GM12878 (cell line): ENCODE measurements at places on chromosomes 2 and 18. TPM values are rescaled to one million over a fixed set of nuclear protein-coding genes. Genes with fewer than 3 reads are reported as not detected.
A peak's percentile ranks its signal among the peaks of the same experiment; 100 is the strongest.

- H3K4me3 ChIP-seq, result peak overlapping the region; percentile 89
- H3K36me3 ChIP-seq, result no peaks in the 10 kb centered on the region
- no peak for DNase-seq
- H3K27me3 ChIP-seq, result no peaks in the 10 kb centered on the region
- H3K27ac ChIP-seq, result peak overlapping the region; percentile 89
Observed at GRCh38 chr18:2654169-2654927, 1.2 kb upstream of the SMCHD1 start.

DNA sequence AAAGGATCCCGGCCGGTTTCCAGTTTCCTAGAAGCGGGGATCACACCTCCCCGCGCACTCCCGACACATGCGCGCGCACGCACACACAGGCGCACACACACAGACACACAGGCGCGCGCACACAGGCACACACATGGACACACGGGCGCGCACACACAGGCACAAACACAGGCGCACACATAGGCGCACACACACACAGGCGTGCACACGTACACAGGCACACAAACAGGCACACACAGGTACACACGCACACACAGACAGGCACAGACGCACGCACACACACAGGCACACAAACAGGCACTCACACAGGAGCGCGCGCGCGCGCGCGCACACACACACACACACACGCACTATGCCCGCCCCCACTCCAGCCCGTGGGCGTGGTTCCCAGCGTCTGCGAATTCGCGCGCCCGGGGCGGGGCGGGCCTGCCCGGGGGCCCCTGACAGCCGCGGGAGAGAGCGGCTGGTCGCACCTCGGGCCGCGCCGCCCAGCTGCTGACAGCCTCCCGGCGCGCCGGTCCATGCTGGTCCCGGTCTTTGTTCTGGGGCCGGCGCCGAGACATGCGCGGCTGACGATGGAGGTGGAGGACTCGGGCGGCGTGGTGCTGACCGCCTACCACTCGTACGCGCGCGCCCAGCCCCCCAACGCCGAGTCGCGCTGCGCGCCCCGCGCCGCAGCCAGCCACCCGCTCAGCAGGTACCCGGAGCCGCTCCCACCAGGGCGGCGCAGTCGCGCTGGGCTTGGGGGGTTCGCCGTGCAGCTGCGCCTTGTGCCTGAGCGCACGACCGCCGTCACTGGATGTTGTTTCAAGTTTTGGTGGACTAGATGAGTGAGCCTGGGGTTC is at the start of gene ARHGAP28:
Gene ARHGAP28 (plus strand): TSS at position 470 of the 845 bp plus-strand sequence. CDS start 106 bp downstream, at position 576.
- H3K36me3 ChIP-seq, result no peaks in the 10 kb centered on the region
- no peaks in the 10 kb centered on the region for H3K4me1 ChIP-seq
- H3K27ac ChIP-seq, result no peak within 1 kb of the TSS
- no peak for DNase-seq
- peak within 1 kb of the TSS; percentile 16; the same call in 1 of the 2 replicates for H3K4me3 ChIP-seq

ZNF2 gene
- 3.1 TPM in 2 replicates for polyA plus RNA-seq

GRCh38 chr18:68937029-68937599 is 139.2 kb downstream of the CCDC102B start:
- no peaks in the 10 kb centered on the region for H3K36me3 ChIP-seq
- no peaks in the 10 kb centered on the region for H3K27me3 ChIP-seq
- H3K27ac ChIP-seq, result no peak overlapping the region
- no peak overlapping the region for H3K4me3 ChIP-seq
- no peaks in the 10 kb centered on the region for H3K4me1 ChIP-seq

DNA sequence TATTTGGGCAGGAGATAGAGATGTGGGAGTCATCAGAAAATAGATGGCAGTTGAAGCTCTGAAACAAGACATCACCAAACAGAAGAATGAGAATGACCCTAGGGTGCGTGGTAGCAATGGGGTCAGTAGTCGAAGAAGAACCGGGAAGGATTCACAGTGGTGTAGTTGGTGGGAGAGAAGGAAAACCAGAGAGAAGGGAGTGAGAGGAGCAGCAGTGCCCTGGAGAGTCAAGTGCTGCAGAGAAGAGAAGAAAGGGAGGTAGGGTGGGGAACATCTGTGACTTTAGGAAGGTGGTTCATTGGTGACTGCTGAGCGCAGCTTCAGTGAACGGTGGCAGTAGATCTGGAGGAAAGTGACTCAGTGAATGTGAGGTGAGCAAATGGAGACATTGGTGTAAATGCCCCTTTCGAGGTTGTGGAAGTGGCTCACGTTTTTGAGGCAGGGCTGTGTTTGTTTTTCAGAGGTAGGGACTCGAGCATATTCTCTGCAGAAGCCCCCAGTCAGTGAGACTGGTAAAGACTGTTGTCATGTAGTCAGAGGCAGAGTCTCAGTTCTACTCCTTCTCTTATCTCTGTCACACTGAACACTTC is 36.4 kb downstream of the CDC42EP3 start:
- DNase-seq, result no peak
- H3K4me3 ChIP-seq, result no peak overlapping the region
- H3K27me3 ChIP-seq, result no peaks in the 10 kb centered on the region
- peaks cover 26% of the 10 kb centered on the region for H3K4me1 ChIP-seq

APCDD1 gene
- polyA plus RNA-seq, result not detected in 2 replicates

GRCh38 chr2:86541334-86541733 is 21.9 kb downstream of the CHMP3 start:
- H3K27me3 ChIP-seq, result no peaks in the 10 kb centered on the region
- H3K27ac ChIP-seq, result no peak overlapping the region
- no peaks in the 10 kb centered on the region for H3K4me1 ChIP-seq
- no peak overlapping the region for H3K4me3 ChIP-seq
- H3K36me3 ChIP-seq, result no peaks in the 10 kb centered on the region

- H3K4me1 ChIP-seq, result no peaks in the 10 kb centered on the region
- H3K36me3 ChIP-seq, result no peaks in the 10 kb centered on the region
Observed at GRCh38 chr2:16129716-16130540, 189.6 kb downstream of the MYCN start.

ASXL3 gene
- polyA plus RNA-seq, result not detected in 2 replicates

GRCh38 chr18:74635224-74635975 is 37.7 kb downstream of the ZNF407 start:
- no peak for DNase-seq
- H3K4me1 ChIP-seq, result no peaks in the 10 kb centered on the region
- H3K27me3 ChIP-seq, result no peaks in the 10 kb centered on the region

DNA sequence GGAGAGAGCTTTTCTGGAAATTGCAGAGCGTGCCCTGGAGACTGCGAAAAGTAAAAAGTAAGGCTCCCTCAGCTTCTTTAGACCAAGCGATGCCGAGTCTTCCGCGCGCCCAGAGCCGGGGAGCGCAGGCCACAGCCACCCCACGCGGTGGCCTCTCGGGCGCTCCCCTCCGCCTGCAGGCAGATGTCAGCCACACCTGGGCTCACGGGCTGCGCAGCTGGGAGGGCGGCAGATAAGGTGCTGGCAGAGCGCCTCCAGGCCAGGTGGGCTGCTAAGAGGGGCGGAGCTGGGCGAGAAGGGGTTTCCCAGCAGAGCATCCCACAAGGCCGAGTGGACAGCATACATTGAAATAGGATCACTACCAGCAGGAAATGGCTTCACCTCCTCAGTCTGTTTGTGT is 81.7 kb downstream of the ARHGEF4 start:
- no peaks in the 10 kb centered on the region for H3K4me1 ChIP-seq
- DNase-seq, result no peak
- no peak overlapping the region for H3K27ac ChIP-seq
- H3K36me3 ChIP-seq, result no peaks in the 10 kb centered on the region
- H3K4me3 ChIP-seq, result no peak overlapping the region

SATB2 gene
- polyA plus RNA-seq, result not detected in 2 replicates

GRCh38 chr2:219344751-219345430 is 12.3 kb upstream of the RESP18 start:
- no peaks in the 10 kb centered on the region; the same call in 1 of the 2 replicates for H3K4me1 ChIP-seq
- no peaks in the 10 kb centered on the region for H3K36me3 ChIP-seq
- no peak for DNase-seq
- no peaks in the 10 kb centered on the region for H3K27me3 ChIP-seq

SERPINB4 gene
- not detected in 2 replicates for polyA plus RNA-seq

GRHL1 gene
- 0.50 and 0.54 TPM in 2 replicates for polyA plus RNA-seq

SCN7A gene
- polyA plus RNA-seq, result not detected in 2 replicates

GKN2 gene
- polyA plus RNA-seq, result not detected in 2 replicates

SCRN3 gene
- 14.7 and 14.9 TPM in 2 replicates for polyA plus RNA-seq

HRH4 gene
- not detected in 2 replicates for polyA plus RNA-seq

DNA sequence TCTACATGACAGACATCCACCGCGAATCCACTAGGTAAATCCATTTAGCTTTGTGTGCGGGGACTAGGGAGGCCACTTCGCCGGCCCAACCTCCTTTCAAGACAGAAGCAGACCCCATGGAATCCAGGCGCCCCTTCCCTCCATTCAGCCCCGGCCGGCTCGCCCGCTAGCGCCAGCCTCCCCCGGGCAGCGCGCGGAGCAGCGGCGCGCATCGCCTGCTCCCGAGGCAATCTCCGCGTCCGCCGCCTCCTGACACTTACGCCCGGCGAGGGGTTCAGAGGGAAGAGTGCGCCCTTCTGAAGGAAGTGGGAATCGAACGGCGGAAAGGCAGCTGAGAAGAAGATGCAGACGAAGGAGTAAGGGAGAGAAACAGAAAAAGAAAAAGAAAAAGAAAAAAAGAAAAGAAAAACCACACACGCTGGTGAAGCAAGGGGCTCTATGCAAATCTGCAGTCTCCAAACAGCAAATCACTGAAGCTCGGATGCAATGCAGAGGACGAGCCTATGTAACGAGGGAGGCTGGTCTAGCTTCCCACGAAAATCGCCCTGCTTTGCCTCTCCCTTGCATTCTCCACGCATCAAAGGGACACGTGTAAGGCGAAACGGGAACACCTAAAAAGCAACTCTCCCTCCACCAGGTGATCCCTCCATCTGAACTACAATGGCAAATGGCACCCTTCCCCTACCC is 684.4 kb downstream of the NRXN1 start:
- no peak for DNase-seq
- H3K27me3 ChIP-seq, result peaks cover 2% of the 10 kb centered on the region
- no peak overlapping the region for H3K27ac ChIP-seq
- no peaks in the 10 kb centered on the region for H3K36me3 ChIP-seq
- H3K4me3 ChIP-seq, result no peak overlapping the region

DCC gene
- not detected in 2 replicates for polyA plus RNA-seq

DNA sequence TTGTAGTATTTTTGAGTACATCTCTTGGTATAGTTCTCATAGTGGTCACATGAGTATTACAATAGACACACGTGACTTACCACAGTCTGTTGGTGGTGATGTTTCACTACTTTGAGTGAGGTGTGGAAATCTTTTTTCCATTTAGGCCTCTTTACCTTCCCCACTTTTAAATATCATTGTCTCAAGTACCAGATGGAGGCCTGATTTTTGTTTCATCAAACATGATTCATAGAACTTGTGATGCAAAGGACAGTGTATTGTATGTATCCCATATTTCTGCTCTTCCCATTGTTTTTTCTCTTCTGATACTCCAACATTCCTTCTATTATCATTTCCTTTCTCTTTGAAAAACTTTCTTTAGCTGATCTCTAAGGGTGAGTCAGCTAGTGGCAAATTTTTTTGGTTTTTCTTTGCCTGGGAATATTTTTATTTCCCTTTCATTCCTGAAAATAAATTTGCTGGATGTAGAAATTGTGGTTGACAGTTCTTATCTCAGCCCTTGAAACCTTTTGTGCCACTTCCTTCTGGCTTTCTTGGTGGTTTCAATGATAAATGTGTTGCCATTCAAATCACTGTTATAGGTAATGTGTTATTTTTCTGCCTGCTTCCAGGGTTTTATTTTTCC is 32.8 kb downstream of the RFX8 start:
- no peaks in the 10 kb centered on the region for H3K27me3 ChIP-seq
- no peak overlapping the region for H3K4me3 ChIP-seq
- no peak for DNase-seq
- no peaks in the 10 kb centered on the region for H3K4me1 ChIP-seq
- no peak overlapping the region for H3K27ac ChIP-seq
- no peaks in the 10 kb centered on the region for H3K36me3 ChIP-seq

SLC35F6 gene
- 8.6 and 8.8 TPM in 2 replicates for polyA plus RNA-seq

GRCh38 chr2:118748245-118748885 is 99.1 kb downstream of the EN1 start:
- H3K36me3 ChIP-seq, result no peaks in the 10 kb centered on the region
- no peak overlapping the region for H3K4me3 ChIP-seq
- no peaks in the 10 kb centered on the region for H3K27me3 ChIP-seq
- no peak for DNase-seq
- no peak overlapping the region for H3K27ac ChIP-seq
- H3K4me1 ChIP-seq, result no peaks in the 10 kb centered on the region

GRCh38 chr2:18483896-18484295 is 76.6 kb downstream of the RDH14 start:
- H3K36me3 ChIP-seq, result no peaks in the 10 kb centered on the region
- H3K27me3 ChIP-seq, result no peaks in the 10 kb centered on the region
- H3K4me1 ChIP-seq, result no peaks in the 10 kb centered on the region
- no peak overlapping the region for H3K27ac ChIP-seq
- no peak for DNase-seq
- no peak overlapping the region for H3K4me3 ChIP-seq

WDR7 gene
- 13.0 and 13.1 TPM in 2 replicates for polyA plus RNA-seq

EML6 gene
- polyA plus RNA-seq, result 0.19 and 0.42 TPM in 2 replicates

DNA sequence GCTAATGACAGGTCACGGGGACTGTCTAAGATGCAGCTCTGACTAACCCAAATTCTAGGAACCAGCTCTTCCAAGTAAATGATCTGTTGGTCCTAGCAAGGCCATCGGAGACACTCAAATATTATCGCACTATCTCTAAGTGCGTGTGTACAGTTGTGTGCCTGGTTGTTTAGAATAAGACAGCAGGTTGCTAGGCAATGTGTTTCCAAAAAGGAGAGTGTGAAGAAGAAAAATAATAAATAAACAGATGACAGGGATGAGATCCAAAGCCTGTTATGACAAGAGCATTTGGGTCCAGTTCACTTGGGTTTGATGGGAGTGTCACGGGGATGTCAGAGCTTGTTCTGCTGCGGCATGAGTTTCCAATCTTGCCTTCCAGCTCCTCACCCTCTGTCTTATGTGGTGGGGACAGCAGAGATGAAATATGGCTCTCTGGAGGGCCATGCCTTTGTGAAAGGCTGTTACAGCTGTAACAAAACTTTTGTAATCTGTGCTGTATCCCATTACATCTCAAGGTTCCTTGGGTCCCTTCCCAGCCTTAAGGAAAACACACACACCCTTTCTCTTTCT is 127.5 kb upstream of the TNP1 start:
- H3K27ac ChIP-seq, result no peak overlapping the region
- H3K4me1 ChIP-seq, result no peaks in the 10 kb centered on the region
- no peak for DNase-seq
- no peaks in the 10 kb centered on the region for H3K36me3 ChIP-seq

GRCh38 chr2:28348149-28348567 is 44.5 kb upstream of the FOSL2 start:
- H3K27me3 ChIP-seq, result no peaks in the 10 kb centered on the region
- H3K36me3 ChIP-seq, result no peaks in the 10 kb centered on the region
- no peak for DNase-seq

DNA sequence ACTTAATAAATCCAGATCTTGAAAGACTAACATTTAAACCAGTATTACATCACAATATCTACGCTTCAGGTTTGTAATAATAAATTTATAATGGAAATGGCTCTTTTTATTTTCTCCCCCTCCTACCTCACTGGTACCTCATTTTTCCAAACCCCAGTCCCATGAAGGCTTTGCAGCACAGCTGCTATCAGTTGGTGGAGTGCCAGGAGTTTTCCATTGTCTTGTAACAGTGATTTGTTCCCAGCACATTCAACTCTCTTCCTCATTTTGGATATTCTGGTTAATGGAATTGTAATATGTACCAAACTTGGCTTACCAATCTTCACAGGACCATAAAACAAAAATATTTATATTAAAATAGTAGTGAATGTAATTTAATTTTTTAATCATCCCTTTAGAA is 91.2 kb downstream of the VRK2 start:
- H3K27me3 ChIP-seq, result no peaks in the 10 kb centered on the region
- DNase-seq, result no peak
- no peak overlapping the region for H3K27ac ChIP-seq
- peaks cover 10% of the 10 kb centered on the region; the same call in 1 of the 2 replicates for H3K36me3 ChIP-seq

GRCh38 chr2:45570671-45571334 is 40.3 kb downstream of the SRBD1 start:
- no peak overlapping the region for H3K4me3 ChIP-seq
- H3K4me1 ChIP-seq, result peaks cover 7% of the 10 kb centered on the region
- no peaks in the 10 kb centered on the region; the same call in 1 of the 2 replicates for H3K36me3 ChIP-seq
